ENCODE measurements at places on chromosomes 11 and 22. TPM values are rescaled to one million over a fixed set of nuclear protein-coding genes. Genes with fewer than 3 reads are reported as not detected.

Gene DDIAS
- total RNA-seq = 8.0 TPM

Gene GAS2
- 1.2 TPM for total RNA-seq

Gene UBQLNL
- total RNA-seq = not detected

Gene UBQLN3
- total RNA-seq = not detected
